ENCODE measurements at places on chromosomes 5 and 9.

- no peak for DNase-seq
These were observed 115.3 kb downstream of the ROR2 start for GRCh38 chr9:91834740-91835139.

DNA sequence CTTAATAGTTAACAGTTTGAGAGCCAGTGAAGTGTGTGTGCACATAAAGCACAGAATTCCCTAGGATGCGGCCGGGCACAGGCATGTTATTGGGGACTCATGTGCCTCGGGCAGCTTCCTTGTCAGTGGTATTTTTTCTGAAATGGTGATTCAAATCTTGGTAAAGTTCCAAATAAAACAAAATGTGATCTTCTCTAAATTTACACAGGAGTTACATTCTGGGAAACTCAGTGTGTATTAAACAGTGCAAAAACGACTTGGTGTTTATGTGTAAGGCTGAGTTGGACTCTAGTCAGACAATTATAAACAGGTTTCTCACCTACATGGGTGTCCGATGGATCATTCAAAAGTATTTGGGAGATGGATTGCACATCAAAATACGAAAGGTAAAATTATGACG lies 48.9 kb downstream of the BOD1 start:
- no peak for DNase-seq

DNA sequence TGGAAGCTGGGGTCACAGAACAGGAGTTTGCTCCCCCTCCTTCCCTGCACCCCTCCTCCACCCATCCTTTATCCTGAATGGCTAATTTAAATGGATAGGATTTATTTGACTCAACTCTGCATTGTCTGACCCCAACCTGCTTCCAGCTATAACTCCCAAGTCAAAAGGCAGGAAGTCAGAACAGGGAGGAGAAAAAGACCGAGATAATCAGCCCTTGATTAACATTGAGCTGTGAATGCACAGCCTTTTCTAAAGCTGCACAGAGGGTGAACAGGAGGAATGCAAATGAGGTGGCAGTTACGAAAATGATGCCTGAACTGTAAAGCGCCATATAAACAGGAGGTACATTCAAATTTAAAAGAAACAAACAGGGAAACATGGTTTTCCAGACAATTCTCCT lies 152.8 kb downstream of the SPOCK1 start:
- DNase-seq: no peak

DNA sequence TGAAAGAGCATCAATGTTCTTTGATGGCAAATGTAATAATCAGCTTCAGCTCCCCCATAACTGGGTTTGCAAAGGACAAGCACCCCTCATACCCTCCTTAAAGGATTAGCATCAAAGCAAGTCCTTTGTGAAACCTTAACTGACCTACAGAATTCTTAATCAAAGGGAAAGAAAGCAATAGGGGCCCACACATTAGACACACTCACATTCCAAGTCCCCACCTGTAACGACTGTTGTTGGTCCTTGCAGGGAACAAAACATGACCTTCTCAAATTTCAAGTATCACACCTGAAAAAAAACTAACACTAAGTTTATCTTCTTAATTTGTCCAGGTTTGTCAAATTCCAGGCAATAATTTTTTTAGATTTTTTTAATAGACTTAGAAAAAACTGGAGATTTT lies 32.6 kb downstream of the TTC39B start:
- no peak for DNase-seq

DNA sequence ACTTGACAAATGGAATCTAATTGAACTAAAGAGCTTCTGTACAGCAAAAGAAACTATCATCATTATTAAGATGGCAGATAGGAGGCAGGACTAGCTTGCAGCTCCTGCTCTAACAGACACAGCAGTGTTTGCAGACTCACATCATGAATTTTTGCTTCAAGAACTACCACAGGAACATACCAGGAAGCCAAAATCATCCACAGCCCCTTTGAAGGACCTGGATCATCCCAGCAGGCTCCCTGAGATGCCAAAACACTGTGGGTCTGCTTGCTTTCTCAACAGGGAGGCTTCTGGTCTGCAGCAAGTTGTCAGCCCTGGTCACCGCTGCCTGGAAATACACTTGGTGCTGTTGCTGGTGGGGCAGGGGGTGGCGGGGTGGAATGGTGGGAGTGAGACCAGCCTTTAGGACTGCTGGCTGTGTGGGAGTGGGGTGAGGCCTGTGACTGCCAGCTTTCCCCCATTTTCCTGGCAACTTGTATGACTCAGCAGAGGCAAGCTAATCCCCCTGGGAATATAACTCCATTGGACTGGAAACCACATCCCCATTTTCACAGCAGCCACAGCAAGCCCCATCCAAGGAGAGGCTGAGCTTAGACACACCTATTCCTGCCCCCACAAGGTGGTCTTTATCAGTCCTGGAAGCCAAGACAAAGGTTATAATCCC lies 533.8 kb upstream of the CYLC2 start:
- DNase-seq: no peak

- no peak for DNase-seq
These were observed 166.3 kb downstream of the C5orf15 start for GRCh38 chr5:133801955-133802751.

GRCh38 chr5:62594364-62594984 lies 15.9 kb downstream of the LRRC70 start:
- no peak for DNase-seq

GRCh38 chr5:43038496-43038989 lies 1.6 kb downstream of the ANXA2R start:
- no peak for DNase-seq

GRCh38 chr9:96209407-96210271 lies 92.3 kb downstream of the HSD17B3 start:
- no peak for DNase-seq
